ENCODE measurements at places on chromosomes 5 and 9.

- DNase-seq: no peak
Observed at GRCh38 chr5:64814073-64814472, 45.3 kb downstream of the CWC27 start.

- peak; percentile 20 for DNase-seq
Observed at GRCh38 chr5:27682600-27682999, 644.2 kb upstream of the CDH9 start.

DNA sequence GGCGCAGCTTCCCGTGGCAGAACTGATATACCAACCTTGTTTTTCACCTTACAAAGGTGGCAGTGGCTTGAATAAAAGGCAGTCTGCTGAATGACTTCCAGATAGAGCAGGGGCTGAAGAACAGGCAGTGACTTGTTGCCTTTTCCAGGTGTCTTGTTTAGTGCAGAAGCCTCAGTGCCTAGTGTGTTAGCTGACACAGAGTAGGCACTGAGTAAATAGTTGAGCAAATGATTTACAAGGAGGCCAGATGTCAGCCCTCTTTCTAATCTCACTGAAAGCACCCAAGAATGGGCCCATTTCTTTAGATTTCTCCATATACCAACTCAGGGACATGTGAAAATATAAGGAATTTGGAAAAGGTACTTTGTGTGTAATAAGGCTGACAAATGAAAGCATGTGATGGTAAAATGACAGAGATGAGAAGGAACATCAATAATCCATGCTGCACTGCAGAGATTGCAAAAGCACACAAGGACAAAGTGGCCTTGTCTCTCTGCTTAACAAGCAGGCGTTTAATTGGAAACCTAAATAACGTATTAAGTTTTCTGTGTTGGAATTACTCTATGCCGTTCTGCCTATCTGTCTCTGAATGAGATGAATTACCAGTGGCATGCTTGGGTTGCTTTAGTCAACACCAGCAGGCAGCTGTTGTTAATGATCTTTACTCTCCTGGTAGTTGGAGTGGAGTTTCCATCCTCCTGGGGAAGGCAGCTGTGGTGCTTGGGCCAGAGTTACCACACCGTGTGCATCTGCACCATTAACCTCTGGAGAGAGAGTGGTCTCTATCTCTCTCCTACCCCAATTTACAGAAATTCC, 360.1 kb upstream of the C9orf72 start:
- DNase-seq: no peak

DNA sequence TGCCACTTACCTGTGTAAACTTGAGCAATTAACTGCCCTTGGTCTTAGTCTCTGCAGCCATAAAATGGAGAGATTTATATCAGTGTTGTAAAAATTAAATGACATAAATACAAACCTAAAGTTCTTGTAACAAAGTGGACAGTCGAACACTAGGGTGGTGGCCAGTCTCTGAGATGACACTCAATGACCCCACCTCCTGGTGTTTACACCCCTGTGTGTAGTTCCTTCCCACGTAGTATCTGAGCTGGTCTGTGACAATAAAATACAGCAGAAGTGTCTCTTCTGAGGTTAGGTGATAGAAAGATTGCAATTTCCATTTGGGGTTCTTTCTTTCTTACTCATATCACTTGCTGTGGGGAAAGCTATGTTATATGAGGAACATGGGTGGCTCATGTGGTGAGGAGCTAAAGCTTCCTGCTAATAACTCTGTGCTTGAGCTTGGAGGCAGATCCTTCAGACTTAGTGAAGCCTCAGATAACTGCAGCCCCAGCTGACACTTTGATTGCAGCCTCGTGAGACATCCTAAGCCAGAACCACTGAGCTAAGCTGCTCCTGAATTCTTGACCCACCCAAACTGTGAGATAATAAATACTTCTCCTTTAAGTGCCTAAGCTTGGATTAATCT, 173.4 kb upstream of the CHD1 start:
- DNase-seq: no peak

DNA sequence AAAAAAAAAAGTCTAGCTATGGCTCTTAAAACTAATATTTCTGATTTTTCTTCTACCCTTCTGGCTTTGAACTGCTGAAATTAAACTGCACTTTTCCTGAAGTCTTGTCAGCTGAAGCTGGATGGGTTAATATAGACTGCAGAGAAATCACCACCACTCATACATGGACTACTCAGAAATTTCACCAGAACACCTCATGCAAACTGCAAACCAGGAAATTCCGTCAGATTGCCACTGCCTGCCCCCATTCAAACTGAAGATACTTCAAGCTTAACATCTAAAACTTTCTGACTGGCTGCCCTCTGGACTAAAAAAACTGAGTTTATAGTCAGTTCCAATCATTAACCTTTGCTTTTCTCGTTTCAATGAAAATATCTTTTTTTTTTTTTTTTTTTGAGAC, 11.6 kb upstream of the ANXA2R start:
- no peak for DNase-seq

DNA sequence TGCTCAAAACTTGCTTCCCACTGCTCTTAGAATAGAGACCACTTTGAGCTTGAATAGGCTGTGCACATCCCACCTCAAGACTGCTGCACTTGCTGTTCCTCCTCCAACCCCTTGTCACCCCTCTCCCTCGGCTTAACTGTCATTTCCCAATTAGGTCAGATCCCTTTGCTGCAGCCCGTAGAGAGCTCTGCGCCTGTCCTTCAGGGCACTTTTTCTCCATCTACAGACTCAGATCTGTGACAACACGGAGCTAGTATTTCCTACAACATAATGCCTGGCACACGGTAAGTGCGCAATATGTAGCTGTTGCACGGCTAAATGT, 485 bp upstream of the HABP4 start:
- no peak for DNase-seq

- no peak for DNase-seq
Observed at GRCh38 chr5:169511708-169512107, 71.9 kb upstream of the SPDL1 start.

- no peak for DNase-seq
Observed at GRCh38 chr9:126788634-126789349, 16.0 kb upstream of the ZBTB43 start.

DNA sequence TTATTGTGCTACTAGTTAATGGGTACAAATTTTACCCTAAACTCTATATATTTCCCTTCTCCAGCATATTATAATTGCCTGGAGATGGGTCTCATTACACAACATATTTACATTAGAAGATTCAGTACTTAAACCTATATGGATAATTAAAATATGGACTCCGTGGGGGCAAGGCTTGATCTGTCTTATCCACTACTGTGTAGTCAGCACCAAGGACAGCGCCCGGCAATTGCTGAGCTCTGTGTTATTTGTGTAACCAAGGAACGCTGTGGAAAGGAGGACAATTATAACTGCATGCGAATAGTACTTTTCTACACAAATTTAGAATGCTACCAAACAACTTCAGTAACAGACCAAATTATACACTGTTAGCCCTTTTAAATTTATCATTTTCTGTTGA, 77.7 kb downstream of the DNAH5 start:
- DNase-seq: no peak

GRCh38 chr5:155836089-155836803, 490.7 kb upstream of the SGCD start:
- no peak for DNase-seq

DNA sequence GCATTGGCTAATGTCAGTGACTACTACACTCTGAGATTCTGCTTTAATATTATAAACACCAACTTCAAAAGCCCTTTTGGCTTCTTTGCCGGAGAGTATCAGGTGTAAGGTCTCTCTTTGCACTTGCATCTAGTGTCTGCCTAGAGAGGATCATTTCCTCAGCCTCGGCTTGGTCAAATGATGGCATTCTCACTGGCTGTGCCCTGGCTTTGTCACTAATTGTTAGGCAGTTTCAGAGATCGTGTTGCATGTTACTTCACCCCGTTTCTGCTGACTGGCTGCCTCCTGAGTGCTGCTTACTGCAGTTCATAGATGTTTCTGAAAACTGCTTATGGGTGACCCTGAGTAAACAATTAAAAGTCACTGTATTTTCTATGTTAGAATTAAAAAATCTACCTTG, 48.8 kb downstream of the SLC1A3 start:
- no peak for DNase-seq

DNA sequence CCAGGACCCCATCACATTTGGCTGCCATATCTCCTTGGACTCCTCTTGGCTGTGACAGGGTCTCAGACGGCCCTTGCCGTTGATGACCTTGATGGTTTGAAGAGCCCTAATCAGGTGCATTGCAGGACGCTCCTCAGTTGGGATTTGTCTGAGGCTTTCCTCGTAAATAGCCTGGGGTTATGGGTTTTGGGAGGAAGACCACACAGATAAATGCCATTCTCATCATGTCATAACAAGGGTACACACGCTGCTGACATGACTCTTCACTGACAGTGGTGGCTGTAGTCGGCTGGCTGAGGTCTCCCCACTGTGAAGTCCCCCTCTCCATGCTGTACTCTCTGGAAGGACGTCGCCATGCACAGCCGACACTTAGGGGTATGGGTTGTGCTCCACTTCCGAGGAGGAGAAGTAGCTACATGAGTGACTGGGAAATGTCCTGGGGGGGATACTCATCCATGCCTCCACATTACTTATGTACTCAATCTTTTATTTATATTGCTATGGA, 42.9 kb upstream of the SPTLC1 start:
- DNase-seq: no peak

GRCh38 chr9:27142299-27142930, 33.4 kb downstream of the TEK start:
- no peak for DNase-seq

- no peak for DNase-seq
Observed at GRCh38 chr5:124342584-124342983, 403.9 kb downstream of the ZNF608 start.

DNA sequence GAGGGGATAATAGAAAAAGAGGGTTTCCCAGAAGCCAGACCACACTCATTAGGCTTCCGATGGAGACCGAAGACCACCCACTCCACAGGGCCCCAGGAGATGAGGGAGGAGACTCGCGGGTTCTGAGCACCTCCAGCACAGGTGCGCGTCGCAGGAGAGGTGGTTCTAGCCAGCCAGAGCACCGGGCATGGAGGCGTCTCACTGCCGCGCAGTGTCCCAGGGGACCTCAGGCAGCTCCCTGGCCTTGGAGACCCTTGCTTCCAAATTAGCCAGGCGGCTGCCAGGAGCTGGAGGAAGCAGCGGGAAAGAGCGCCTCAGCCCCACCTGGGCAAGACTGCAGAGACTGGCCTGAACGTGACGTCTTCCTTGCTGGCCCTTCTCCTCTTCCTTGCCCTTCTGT, 115.4 kb upstream of the FBXL7 start:
- DNase-seq: no peak

- DNase-seq: no peak
Observed at GRCh38 chr5:160799184-160799583, 52.8 kb downstream of the ATP10B start.

DNA sequence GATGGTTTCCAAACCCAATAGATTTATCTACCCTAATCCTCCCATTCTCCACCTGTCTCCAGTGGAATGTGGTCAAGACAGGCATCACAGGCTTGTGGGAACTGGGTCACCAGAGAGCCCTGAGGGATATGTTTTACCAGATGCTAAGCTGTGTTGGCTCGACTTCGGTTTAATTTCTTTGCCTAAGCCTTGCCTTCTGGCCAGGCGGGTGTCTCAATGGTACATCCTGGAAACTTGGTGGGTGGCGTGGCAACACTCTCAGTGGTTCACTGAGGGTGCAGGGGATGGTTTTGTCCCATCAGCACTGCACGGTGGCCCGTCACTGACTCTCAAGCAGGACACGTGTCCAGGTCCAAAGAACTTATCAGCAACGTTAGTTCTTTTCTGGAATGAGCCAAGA, 192.2 kb downstream of the TENT4A start:
- DNase-seq: no peak

DNA sequence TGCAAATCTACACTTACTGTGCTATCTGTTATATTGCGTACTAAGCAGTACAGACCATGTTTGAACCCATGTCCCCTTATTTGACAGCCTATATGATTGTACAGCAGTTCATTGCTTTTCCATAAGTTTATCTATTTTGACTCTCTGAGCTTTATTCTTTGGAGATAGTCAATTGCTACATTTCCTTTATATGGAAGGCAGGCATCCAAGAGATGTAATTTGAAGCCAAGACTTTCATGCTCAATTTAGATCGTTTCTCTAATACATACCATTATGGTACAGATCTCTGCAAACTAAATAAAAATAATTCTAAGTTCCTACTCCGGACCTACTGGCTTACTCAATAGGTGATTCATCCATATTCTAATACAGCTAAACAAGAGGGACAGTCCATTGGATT, 424.8 kb downstream of the TMEM38B start:
- DNase-seq: no peak

GRCh38 chr5:14357851-14358250, 214.7 kb downstream of the TRIO start:
- DNase-seq: no peak

GRCh38 chr9:108809269-108809668, 46.5 kb downstream of the ACTL7B start:
- DNase-seq: no peak

DNA sequence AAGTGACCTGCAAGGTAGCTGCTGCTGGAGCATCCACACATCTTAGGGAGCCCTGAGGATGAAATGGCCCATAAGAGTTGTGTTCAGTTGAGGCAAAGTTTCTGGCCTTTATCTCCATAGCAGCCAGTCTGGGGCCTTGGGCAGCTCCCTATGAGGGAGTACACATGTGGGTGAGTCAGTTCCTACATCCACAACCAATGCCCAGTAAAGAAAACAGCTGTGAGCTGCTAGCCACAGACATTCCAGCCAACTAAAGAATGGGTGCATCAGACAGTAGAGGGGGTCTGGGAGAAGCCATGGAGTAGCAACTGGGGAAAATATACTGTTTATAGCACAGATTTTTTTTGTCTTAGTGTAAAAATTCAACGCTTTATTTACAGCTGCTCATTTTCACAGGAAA, 720.7 kb downstream of the TLE1 start:
- DNase-seq: no peak

- no peak for DNase-seq
Observed at GRCh38 chr9:86452201-86452828, 98.1 kb upstream of the TUT7 start.

- DNase-seq: peak; percentile 26
Observed at GRCh38 chr5:127290019-127290945, at the start of gene MEGF10. Gene MEGF10 (plus strand): TSS chr5:127290796. CDS start chr5:127331309, 40,513 bp downstream.

GRCh38 chr5:83368835-83369234, 102.7 kb upstream of the VCAN start:
- DNase-seq: no peak

GRCh38 chr9:109316207-109316640, 4.6 kb downstream of the EPB41L4B start:
- DNase-seq: no peak

DNA sequence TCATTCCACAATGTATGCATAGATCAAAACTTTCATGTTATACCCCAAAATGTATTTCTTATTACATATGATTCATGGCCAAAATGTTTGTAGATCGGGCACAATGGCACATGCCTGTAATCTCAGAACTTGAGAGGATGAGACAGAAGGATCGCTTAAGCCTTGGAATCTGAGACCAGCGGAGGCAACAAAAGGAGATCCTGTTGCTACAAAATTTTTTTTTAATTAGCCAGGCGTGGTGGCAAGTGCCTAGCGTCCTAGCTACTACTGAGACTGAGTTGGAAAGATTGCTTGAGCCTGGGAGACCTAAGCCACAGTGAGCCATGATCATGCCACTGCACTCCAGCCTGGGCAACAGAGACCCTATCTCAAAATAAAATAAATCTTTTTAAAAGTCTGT, 89.9 kb downstream of the MAPKAP1 start:
- no peak for DNase-seq

- DNase-seq: no peak
Observed at GRCh38 chr5:176610435-176610773, 448 bp upstream of the GPRIN1 start.

GRCh38 chr5:17343675-17344074, 126.2 kb downstream of the BASP1 start:
- DNase-seq: no peak

- DNase-seq: no peak
Observed at GRCh38 chr9:79616971-79617370, 45.2 kb downstream of the TLE4 start.

GRCh38 chr5:34790069-34790468, 48.9 kb upstream of the TTC23L start:
- DNase-seq: no peak

Data from SK-N-DZ (cell line).